Stimulated activated CD4-positive, alpha-beta T cell treated with anti-CD3 and anti-CD28 coated beads, Interleukin-4, amount 100 ng/mL, for 24 hours (primary cell): ENCODE measurements at places on chromosomes 5 and 9.
A peak's percentile ranks its signal among the peaks of the same experiment; 100 is the strongest.

- DNase-seq, result no peak
Measured at GRCh38 chr5:62938927-62939326, 360.3 kb downstream of the LRRC70 start.

GRCh38 chr5:135039271-135040033 lies 5.4 kb upstream of the PITX1 start:
- DNase-seq, result no peak

DNA sequence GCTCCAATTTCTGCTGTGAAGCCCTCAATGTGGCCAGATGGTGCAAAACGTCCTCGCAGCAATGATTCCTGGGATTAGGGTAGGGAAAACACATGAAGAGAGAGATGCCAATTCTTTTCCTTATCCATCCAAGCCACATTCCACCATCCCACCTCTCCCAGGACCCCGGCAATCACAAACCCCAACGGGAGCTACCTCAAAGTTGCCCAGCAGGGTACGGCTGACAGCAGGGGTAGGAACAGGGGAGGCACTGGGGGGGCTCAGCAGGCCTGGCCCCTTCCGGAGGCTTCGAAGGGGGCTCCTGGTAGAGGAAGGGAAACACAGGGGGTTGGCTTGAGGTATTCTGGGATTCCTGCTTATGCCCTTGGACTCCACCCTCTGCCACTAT lies 3.4 kb upstream of the STOML2 start:
- no peak for DNase-seq

DNA sequence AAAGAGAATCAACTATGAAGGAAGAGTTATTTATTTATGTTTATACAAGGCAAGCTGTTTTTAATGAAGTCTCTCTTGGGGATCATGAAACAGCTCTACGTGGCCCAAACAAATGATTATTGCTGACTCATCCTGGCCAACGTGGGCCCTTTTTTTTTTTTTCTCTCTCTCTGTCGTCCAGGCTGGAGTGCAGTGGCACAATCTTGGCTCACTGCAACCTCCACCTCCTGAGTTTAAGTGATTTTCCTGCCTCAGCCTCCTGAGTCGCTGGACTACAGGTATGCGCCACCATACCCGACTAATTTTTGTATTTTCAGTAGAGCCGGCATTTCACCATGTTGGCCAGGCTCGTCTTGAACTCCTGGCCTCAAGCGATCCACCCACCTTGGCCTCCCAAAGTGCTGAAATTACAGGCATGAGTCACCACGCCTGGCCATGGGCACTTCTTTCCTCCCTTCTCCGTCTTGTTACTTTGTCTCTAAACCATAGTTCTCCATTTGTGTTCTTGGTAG lies 98.3 kb downstream of the BASP1 start:
- no peak for DNase-seq

DNA sequence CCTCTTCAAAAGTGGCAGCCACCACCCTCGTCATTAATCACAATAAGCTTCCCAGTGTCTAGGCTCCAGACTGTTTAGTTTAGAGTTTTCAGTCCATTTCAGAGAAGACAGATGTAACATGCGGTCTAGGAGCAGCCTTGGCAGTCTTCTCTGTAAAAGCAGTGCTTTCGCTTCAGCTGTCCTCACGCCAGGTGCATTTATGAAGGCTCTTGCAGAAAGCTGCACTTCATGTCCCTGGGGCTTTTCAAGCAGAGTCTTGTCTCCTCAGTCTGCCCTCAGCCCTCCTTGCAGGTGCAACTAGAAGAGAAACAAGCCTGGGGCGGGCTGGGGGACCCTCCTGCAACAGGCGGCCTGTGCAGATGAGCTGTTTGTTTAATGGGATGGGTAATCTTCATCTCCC lies 281.9 kb downstream of the DRD1 start:
- no peak for DNase-seq

DNA sequence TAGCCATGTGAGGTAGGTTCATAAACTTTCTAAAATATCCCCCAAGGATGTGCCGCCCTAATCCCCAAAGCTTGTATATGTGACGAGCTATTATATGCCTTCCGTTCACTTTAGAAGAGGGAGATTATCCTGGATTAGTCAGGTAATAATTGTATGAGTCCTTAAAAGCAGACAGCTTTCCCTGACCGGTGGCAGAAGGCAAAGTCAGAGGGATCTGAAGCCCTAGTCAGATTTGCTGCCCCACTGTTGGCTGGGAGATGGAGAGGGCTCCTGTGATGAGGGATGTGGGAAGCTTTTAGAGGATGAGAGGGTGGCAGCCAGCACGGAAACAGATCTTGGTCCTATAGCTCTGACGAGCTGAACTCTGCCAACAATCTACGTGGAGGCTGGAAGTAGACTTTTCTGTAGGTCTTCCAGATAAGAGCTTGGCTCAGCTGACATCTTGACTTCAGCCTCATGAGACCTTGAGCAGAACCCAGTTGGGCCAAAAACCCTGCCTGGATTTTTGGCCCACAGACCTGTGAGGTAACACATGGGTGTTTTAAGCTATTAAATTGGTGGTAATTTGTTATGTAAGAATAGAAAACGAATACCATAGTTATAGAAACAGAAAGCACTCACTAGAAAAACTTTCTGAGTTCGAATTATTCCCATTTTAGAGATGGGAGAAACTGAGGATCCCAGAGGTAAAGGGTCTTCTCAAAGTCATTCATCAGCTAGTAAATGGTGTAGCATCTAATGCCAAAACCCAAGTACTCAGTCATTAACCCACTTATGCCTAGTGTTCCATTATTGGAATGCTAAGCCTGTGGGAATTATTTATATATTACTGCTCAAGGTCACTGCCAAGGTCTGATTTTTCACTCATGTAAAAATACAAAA lies 48.9 kb downstream of the SH3PXD2B start:
- no peak for DNase-seq

DNA sequence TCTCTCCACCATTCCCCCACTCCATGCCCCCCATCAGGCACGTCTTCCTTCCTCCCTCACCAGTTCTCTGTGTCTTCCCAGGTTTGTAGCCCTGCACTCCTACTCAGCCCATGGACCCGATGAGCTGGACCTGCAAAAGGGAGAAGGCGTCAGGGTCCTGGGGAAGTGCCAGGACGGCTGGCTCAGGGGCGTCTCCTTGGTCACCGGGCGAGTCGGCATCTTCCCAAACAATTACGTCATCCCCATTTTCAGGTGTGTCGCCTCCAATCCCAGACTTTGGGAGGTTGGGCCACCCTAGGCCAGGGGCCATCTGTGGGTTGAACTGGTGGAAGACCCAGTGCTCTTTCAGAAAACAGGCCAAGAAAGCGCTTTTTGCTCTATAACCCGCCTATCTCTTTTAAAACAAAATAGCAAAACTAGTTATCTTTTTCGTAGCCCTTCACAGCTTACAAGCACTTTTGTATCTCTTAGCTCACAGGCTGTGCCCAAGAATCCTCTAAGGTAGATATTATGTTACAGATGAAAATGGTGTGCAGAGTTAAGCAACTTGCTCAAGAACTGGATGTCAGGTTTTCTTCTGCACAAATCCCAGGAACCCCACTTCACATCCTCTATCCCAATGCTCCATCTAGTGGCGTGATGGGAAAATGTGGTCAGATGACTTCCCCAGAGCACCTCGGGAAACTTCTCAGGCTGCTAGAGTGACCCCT lies 56.2 kb downstream of the PLAC8L1 start:
- peak; percentile 14 for DNase-seq

DNA sequence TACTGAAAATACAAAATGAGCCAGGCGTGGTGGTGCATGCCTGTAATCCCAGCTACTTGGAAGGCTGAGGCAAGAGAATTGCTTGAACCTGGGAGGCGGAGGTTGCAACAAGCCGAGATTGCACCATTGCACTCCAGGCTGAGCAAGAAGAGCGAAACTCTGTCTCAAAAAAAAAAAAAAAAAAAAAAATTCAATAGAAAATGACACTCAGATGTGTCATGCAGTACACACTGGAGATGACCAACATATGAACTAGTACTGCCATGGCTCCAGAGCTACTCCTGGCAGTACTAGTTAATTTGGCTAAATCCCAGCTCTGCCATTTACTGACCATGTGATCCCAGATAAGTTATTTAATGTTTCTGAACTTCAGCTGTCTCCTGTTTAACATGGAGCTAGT lies 7.3 kb downstream of the ATOX1 start:
- no peak for DNase-seq

DNA sequence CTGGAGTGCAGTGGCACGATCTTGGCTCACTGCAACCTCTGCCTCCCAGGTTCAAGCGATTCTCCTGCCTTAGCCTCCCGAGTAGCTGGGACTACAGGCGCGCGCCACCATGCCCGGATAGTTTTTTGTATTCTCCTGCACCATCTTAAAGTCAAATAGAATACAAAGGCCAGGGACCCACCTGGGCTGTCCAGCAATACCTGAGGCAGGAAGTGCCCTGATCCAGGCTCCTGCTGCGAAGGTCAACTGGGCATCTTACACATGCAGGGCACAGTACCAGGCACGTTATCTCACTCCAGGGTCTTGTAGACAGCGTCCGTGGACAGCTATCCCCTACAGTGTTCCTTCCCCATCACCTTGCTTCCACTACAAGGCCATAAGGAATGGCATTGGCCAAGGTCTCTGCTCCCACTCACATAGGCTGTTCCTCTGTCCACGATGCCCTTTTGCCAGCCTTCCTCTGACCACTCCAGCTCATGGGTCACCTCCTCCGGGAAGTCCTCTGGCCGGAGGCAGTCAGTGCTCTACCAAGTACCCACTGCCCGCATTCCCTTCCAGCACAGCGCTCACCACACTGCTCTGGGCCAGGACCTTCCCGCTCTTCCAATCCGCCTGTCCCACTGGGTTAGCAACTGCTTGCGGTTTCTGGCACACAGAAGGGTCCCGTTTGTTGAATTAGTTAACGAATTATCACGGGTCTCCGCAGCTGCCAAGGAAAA lies 978 bp downstream of the P4HA2 start:
- DNase-seq, result no peak

DNA sequence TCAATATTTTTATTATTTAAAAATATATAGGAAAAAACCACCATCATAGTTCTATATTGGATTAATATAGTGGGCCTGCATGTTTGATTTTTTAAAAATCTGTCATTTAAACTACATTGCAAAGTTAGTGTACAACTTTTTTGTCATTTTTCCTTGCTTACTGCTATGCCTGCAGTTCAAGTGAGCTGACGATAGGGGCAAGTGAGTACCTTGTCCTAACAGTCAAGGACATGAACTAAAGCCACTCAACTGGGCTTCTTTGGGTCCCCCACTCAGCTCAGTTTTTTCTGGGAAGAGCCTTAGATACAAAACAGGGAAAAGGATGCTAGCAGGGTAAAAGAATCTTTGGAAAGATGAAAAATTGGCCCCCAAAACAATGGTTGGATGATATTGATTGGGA lies 269.9 kb downstream of the MAN2A1 start:
- no peak for DNase-seq

DNA sequence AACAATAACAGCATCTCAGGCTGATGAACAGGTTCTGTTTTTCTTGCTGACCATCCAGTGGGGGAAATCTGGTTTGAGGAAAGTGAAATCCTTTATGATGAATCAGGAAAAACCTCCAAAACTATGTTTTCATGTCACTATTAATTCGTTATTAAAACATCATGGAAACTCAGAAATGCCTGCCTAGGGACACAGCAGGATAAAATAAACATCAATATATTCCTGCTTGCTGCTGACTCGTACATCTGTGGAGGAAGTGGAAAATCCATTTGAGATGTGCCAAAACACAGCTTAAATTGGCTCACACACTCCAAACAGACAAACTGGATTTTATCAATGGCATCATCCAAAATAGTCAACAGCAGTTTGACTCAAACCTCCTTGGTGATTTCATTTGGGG lies 53.0 kb downstream of the TEK start:
- no peak for DNase-seq

GRCh38 chr5:10059556-10059955 lies 190.1 kb downstream of the ATPSCKMT start:
- DNase-seq, result no peak

- DNase-seq, result no peak
Measured at GRCh38 chr5:69007163-69007562, 86.7 kb upstream of the SLC30A5 start.

DNA sequence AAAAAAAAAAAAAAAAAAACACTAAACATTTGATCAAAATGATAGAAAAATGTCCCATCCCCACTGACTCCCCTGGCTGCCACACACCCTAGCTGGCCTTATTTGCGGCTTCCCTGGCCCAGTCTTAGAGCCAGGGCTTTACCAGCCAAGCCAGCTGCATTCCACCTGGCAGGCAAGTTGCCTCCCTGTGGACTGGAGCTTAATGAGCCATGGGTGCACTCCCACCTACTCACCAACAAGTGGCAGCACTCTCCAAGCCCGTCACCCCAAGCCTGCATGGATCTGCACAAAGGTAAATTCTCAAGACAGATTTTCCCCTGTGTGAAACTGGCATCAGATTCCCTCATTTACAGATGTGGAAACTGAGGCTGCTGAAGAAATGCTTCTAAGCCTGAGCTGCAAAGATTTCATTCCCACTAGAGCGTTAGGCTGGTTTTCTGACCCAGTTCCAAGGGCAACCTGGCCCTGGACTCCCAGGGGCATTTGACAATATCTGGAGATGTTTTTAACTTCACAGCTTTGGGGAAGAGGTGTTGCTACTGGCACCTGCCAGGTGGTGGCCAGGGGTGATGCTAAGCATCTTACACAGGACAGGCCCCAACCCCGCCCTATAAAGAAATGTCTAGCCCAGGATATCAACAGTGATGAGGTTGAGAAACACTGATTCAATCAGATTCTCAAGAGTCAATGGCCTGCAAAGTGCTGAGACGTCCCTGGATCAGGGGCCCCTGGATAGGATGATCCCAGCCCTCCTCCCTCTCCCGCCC lies 21.9 kb upstream of the VDAC1 start:
- peak; percentile 58 for DNase-seq

DNA sequence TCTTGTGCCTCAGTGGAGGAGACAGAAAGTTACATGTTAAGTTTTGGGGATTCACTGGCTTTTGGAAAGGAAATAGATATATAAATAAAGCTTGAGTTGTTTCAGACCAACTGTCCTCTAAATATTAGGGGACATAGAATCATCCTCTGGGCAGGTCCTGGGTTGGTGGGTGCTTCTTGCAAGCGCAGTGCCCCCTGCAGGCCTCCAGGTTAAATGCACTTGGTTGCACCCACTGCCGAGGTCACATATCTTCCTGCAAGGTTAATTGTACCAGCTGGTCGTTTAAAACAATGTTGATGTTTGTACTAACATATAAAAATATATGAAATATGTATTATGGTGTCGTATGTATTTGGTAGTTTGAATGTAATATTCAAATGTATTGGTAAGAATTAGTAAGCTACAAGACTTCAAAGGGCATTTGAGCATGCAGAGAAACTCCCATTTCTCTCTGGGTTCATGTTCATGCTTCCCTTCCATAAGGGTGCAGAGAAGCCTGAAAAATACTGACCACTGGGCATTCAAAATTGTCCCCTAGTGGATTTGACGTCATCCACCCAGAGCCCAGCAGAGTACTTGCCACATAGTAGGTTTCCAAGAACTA lies 87.0 kb downstream of the ZNF618 start:
- no peak for DNase-seq

GRCh38 chr9:35107297-35108290 lies 4.7 kb upstream of the STOML2 start:
- DNase-seq, result no peak
